AG04450 (cell line): ENCODE measurements at places on chromosomes 11 and 22. TPM values are rescaled to one million over a fixed set of nuclear protein-coding genes. Genes with fewer than 3 reads are reported as not detected.

Gene NADSYN1
- polyA plus RNA-seq = 39.0 and 51.2 TPM in 2 replicates

Gene FGF4
- not detected in 2 replicates for polyA plus RNA-seq

Gene SLC37A2
- polyA plus RNA-seq = 0.79 and 0.99 TPM in 2 replicates

Gene PAK1
- 60.1 and 70.3 TPM in 2 replicates for polyA plus RNA-seq

Gene SPDYC
- polyA plus RNA-seq = not detected in 2 replicates

Gene WNT7B
- polyA plus RNA-seq = 0.56 and 0.71 TPM in 2 replicates

Gene ROBO3
- 28.9 and 38.7 TPM in 2 replicates for polyA plus RNA-seq

Gene CNGA4
- polyA plus RNA-seq = 0.04 and 0.07 TPM in 2 replicates

Gene ATP6V1E1
- polyA plus RNA-seq = 194 and 198 TPM in 2 replicates

Gene RASL10A
- polyA plus RNA-seq = not detected in 2 replicates

Gene ANKK1
- polyA plus RNA-seq = 0.04 TPM in 1 of 2 replicates, not detected in the other

Gene TMPRSS13
- polyA plus RNA-seq = not detected in 2 replicates

DNA sequence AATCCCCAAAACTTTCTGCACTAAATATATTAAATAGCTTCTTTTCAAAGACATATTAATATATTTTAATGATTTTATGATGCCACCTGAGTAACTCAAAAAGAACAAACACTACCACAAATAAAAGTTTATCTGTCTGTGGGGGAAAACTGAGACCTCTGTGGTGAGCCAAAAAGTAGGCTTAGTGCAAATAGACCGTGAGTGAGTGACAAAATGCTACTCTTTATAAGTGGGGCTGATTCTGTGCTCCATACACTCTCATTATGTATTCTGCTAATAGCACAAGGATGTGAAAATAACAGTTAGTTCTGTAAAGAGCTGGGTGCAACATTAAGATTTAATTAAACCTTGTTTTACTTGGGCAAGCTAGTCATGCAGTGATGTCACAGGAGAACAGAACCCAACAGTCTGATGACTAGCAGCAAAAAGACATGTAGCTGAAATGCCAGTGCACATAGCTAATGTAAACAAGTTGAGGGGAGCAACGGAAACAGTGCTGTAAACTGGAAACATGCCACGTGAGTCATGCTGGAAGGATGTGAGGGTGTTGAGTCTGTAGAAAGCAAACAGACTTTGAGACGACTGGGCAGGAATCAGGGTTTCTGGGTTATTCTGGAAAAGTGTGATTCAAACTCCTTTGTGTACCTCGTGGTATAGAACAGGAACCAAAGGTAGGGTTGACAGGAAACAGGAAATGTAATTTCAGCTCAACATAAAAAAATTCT is 1130.4 kb downstream of the LRRC4C start:
- peak; percentile 100 for DNase-seq

GRCh38 chr11:109862835-109863234 is 230.4 kb upstream of the ZC3H12C start:
- no peak for DNase-seq

DNA sequence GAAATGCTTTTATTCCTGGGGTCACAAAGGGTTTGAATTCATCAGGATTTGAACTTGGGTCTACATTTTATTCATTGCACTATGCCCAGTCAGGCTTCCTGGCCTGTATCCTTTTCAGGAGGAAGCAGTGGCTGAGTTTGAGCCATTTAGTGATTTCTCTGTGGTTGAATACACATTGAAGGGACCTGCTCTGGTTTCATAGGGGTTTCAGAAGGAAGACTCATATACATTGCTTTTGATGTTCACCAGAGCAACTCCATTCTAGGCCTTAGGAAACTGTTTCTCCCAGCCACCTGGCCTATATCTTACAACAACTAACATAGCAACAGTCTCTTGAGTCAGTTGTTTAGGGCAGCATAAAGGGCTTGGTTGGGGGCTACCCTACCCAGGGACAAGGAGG is 165.7 kb downstream of the INSC start:
- DNase-seq = no peak

GRCh38 chr11:77776455-77776854 is 44.1 kb downstream of the RSF1 start:
- no peak for DNase-seq

- no peak for DNase-seq
Observed at GRCh38 chr22:31742115-31742514, 7.8 kb downstream of the PRR14L start.

- no peak for DNase-seq
Observed at GRCh38 chr11:2210366-2211112, 38.9 kb upstream of the TH start.

GRCh38 chr22:43625242-43625641 is 186.9 kb downstream of the EFCAB6 start:
- no peak for DNase-seq

- DNase-seq = no peak
Observed at GRCh38 chr11:43576803-43577521, 103.6 kb upstream of the HSD17B12 start.

DNA sequence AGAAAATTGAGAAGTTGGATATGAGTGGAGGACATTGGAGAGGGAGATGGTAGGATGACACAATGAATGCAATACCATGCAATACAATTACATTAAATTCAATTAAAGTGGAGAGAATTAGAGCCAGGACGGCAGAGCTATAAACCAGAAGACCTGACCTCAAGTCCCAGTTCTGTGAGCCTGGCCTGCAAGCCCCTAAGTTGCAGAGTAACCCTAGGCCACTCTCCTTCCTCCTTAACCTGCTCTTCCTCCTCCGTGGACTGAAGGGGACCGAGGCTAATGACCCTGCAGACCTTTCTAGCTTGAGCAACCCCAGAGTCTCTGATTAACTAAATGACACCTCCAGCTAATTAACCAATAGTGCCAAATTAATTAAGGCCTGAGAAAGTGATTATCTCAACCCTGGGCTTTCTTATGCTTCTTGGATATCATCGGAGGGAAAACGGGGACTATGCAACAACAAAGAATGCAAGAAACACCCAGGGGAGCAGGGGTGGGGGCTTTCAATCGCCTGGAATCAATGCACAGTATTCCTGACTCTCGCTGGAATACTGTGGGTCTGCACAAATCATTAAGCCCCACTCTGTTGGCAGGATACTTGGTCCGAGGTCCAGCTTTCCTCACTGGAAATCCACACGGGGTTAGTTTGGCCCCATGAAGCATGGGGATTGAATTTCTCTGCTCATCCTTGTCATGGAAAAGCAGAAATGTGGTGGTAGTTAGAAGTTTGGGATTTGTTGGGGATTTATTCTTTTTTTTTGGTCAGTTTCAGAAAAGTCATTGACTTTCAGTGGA is 548.3 kb downstream of the MN1 start:
- no peak for DNase-seq

GRCh38 chr11:112087212-112087611 is 539 bp downstream of the SDHD start:
- no peak for DNase-seq

DNA sequence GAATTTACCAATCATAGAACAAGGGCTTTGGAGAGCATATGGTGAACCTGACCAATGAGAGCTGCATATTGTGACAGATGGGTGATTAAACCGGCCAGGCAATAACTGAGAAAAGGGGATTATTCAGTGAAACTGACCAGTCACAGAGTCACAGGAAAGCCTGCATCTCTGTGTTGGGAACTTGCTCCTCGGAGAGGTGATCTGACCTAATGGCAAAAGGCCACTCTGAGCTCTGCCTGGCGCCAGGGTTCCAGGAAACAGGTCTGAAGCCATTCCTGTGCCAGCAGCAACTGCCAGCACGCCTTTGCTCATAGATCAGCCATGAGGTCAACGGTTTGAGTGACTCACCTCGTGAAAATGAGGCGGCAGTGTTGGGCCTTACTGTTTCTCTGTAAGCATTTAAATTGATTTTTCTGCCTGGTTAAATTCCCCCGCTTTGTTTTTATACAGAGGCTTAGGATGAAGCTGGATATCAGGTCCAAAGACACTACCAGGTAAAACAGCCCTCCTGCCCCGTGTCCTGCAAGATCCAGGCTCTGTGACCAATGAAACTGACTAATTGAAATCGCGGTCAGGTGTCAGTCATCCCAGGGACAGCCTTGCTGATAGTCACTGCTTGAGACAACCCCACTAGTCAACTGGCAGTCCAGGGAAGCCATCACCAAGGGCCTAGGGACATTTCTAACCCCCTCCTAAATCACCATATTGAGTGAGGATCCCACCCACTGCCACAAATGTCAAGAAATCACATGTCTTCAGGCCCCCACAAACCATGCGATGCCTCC is 35.8 kb upstream of the MYOD1 start:
- peak; percentile 10 for DNase-seq

- no peak for DNase-seq
Observed at GRCh38 chr22:30297276-30297990, 8.1 kb upstream of the CASTOR1 start.

- DNase-seq = no peak
Observed at GRCh38 chr11:12110714-12111548, 541 bp downstream of the MICAL2 start.

GRCh38 chr11:78205256-78205655 is 16.5 kb downstream of the USP35 start:
- no peak for DNase-seq

- DNase-seq = peak; percentile 59
Observed at GRCh38 chr11:68946416-68947090, 34.2 kb downstream of the MRGPRD start.

GRCh38 chr11:30143098-30143705 is 87.6 kb upstream of the FSHB start:
- peak; percentile 4 for DNase-seq

DNA sequence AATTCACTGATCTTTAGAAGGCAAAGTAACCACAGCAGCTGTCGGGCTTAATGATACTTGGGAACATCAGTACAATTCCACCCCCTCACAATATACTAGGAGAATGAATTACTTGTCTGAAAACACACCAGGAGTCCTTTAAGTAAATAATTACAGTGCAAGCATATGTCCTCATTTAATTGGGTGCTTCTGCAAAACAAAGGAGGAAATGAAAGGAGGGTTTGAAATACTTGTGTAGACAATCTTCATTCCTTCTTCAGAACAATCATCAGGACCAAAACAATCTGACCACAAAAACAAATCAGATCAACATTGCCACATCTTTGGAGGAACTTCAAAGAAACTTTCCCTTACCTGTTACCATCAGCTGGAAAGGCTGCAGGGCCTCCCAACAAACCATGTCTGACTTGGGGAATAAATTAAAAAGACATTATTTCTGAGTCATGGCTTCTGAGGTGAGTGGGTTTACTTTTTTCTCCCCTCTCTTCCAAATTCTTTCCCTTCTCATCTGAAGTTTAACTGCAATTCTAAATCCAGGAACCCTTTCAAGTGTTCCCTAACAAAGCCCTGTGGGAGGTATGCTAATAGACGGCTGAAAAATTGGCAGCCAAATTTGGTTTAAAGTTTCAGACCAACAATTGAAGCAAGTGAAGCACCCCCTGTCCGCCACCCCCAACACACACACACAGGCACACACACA is 12.5 kb upstream of the CCDC117 start:
- no peak for DNase-seq
